Fibroblast of skin of abdomen (primary cell): ENCODE measurements at places on chromosomes 11 and 22.

DNA sequence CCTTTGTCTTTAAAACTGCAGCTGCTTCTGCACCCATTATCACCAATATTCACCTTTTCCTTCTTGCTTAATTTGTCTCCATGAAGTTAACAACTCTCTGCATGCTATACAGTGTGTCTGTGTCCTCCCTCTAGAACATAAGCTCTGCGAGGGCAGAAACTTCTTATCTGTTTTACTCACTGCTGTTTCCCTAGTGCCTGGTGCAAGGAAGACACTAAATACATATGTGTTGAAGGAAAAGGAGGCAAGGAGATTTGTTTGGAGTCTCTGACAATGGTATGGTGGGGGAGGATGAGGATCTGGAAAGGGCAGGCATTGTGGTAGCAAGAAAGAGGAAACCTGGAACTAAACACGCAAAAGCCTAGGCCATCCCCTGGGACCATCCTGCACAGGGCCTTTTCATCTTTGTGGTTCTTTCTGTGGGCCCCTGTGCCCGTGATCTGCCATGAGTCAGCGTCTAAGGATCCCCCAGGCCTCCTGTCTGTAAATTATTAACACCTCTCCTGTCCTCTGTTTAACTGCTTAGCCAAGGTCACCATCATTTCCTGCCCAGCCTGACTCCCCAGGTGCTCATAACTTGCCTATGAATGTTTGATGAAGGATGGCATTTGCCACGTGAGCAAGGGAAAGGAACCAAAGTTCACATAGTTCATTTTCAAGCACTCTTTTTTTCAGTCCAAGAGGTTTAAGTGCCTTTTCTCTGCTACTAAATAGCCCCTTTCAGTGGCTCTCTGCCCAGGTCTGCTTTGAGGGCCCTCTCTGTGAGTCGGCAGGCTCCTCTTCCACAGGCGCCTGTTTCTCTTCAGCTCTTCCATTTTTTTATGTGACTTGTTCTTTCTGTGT is 131.1 kb downstream of the RASSF10 start:
- DNase-seq = peak; percentile 92

GRCh38 chr11:50267851-50268250 is 235.2 kb downstream of the OR4C45 start:
- no peak for DNase-seq

DNA sequence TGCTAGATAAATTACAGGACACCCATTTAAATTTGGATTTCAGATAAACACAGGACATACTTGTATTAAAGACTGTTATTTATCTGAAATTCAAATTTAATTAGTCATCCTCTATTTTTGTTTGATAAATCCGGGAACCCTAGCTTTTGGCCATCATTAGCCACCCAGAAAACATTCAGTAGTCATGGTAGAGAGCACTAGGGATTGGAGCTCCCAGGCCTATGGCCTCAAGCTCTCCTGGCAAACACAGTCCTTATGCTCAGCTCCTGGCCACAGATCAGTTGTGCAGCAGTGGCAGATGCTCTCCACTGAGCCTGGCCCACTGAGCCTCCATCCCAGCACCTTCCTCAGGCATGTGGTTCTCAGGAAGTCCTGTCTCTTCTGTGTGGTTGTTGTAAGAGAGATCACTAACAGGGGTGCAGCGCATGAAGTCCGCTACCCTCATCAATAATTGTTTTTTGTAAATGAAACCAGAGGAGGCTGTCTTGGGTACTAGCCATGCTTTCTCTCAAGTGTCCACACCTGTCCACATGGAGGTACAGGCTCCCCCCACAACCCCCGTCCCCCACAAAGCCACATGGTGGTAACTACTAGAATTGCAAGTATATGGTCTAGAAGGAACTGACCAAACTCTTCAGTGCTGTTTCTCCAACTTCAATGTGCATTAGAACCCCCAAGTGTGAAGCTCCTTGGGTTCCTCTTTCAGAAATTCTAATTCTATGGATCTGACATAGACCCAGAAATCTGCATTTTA is 1.1 kb upstream of the IRAG1 start:
- DNase-seq = peak; percentile 23

- no peak for DNase-seq
Observed at GRCh38 chr22:31950226-31950625, 5.9 kb downstream of the YWHAH start.

GRCh38 chr11:48047616-48048015 is 67.3 kb downstream of the PTPRJ start:
- DNase-seq = peak; percentile 61

GRCh38 chr22:38422611-38423511 is 32.1 kb downstream of the KCNJ4 start:
- no peak for DNase-seq

DNA sequence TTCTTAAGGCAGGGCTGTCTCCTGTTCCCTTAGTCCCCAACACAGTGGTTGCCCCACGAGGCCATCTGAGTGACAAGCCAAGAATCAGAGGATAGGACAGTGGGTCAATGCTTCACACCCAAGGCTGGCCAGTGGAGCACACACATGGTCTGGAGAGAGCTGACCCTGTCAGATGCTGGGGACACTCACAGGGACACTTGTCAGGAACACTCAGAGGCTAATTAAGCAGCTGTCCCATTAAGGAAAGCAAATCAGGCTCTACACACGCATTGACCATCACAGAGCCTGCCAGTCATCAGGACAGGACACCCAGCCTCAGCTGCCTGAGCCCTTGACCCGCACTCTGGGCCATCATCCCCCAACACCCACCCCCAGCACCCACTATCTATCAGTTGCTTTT is 18.2 kb downstream of the GDPD5 start:
- DNase-seq = no peak

DNA sequence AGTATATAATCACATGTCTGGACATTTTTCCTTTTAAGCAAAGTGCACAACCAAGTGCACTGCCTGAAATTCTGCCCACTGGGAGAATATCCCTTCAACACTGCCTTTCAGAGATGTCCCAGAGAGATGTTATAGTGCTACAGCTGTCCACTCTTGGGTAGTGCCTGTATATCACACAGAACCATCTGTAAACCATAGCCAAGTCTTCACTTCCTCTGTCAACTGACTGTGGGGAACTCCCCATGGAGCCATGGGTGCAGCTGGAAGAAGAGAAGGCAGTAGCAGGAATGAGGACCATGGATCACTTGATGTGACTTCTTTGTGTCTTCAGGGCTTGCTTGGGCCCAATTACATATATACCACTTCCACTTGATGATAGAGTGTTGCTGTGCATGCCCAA is 44.6 kb upstream of the LIN7C start:
- no peak for DNase-seq

DNA sequence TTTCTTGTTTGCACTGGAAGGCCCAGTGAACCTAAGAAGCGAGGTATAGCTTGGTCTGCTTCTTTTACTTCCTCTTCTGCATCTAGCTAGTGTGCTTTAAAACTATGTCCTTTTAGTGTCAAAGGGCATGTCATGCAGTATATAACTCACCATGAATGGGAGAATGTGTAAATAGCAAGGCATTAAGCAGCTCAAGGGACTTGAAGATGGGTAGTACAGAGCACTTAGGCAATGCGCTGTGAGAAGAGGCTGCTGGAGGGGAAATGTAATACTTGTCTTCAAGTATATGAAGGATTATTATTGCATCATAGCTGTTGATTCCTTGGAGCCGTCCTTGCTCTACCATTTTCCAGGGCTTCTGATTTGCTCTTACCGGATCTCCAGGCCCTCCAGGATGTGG is 7.6 kb downstream of the MAML2 start:
- DNase-seq = no peak

DNA sequence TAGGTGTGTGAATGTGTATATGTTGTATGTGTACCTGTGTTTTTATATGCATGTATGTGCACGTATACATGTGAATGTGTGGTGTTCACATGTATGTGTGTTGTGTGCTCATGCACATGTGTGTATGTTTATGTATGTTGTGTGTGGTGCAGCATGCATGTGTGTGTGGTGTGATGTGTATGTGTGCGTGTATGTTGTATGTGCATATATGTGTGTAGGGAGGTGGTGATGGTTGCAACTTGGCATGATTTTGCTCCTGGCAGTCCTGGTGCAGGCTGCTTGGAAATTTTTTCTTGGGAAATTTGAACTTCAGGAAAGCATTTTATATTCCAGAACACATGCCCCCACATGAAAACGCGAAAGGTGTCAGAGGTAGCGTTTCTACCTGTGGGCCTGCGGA is 1177.8 kb downstream of the TBC1D22A start:
- no peak for DNase-seq

GRCh38 chr11:110454609-110455008 is 24.9 kb downstream of the FDX1 start:
- no peak for DNase-seq

DNA sequence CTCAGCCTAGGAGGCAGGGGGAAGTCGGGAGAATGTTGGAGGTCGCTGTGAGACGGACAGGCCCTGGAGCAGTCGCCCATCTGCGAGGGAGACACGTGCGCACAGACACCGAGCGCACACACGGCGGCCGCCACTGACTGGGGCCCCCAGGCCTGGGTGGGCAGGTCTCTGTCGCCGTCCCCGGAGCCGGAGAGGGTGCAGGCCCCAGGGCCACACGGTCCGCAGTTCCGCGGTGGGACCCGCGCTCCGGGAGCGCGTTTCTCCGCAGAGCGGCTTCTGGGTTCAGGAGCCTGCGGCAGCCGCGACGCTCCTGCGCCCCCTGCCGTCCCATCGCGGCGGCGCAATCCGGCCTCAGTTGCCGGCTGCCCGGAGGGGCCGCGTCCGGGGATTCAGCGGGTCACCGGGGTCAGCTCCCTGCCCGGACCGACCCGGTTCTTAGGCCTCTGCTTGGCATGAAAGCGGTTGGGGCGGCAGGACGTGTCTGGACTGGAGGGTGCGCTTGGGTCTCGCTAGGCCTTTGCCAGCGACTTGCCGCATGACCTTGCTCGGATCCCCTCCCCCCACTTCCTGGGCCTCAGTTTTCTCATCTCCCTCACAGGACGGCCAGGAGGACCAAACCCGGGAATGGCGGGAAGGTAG is 31.2 kb downstream of the PDE2A start:
- peak; percentile 27 for DNase-seq

GRCh38 chr11:62217191-62217748 is 8.8 kb downstream of the SCGB2A1 start:
- DNase-seq = no peak

- DNase-seq = no peak
Observed at GRCh38 chr11:64406221-64406946, 47.4 kb downstream of the RPS6KA4 start.

DNA sequence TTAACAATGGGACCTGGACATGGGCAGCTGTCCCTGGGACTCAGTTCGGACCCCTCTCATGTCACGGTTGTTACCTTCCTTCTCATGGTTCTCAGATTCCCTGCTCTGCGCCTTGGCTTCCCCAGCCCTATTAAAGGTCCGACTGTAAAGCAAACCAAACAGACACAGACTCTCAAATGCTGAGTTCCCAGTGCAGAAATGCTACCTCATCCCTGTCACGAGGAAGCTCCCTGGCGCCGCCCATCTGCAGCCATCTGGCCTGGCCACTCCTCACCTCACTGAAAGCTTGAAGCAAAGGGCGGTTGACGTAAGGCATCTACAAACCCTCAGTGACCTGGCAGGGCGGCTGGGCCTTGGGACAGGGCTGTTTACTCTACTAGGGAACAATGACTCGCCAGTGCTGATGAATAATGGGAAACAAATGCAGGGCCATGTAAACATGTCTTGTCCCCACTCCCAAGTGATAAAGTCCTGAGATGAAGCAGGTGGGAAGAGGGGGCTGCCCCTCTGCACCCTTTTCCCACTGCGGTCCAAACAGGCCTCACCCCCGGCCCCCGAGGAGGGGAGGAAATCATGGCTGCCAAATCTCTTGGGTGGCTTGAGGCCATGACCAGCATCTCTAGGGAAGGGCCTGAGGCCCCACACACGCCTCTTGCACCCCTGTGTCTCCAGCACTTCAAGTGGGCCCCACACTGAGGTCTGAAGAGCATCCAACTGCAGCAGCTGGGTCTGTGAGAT is 49.3 kb downstream of the SCUBE1 start:
- DNase-seq = no peak

GRCh38 chr22:18990355-18991137 is 54.5 kb upstream of the PRODH start:
- DNase-seq = no peak

DNA sequence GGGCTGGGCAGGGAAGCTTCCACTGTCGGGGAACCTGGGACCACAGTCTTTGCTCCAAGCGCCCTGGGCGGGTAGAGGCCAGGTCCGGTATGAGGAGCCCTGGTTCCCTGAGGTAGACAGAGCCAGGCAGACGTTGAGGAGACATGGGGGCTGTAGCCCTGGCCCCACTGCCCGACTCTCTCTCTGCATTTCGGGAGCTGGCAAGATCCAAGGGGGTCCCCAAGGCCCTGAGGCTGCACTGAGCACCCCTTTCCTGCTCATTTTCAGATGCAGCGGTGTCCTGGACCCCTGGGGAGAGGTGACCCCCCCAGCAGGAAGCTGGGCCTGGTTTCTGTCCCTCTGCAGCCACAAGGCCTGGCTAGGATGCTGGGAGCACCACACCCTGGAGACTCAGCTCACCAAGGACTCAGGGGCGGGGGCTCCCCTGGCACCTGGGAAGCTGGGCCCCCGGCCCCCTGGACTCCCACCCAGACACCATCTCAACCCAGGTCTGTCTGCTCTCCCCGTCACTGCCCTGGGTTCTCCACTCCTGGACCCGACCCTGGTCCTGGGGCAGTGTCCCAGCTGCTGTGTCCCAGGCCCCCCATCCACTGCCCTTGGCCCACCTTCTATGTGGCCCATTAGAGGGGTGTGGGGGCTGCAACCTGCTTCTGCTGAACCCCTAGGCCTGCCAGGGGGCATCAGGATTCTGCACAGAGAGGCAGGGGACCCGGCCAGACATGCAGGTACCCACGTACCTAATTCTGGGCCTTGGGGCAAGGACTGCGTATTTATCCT is 15.0 kb upstream of the MUC6 start:
- no peak for DNase-seq

DNA sequence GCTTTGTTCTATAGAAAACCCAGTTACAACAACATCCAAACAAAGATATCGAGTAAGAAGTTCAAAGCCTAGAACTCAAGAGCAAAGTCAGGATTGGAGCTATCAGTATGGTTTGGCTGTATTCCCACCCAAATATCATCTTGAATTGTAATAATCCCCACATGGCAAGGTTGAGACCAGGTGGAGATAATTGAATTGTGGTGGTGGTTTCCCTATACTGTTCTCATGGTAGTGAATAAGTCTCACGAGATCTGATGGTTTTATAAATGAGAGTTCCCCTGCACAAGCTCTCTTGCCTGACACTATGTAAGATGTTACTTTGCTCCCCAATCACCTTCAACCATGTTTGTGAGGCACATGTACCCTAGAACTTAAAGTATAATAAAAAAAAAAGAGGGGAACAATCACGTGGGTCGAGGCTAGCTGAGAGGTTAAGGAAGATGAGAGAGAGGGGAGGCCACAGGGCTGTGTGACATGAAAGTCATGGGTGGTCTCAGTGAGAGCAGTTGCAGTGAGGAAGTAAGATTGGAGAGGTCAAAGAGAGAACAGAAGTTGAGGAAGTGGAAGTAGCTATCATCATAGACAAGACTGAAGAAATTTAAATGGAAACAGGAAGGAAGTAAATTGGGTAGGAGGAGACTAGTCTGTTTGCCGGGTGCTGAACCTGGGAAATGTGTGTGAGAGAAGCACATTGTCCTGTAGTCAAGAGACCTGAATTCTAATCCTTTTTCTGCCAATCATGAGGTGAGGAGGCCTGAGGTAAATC is 80.1 kb upstream of the CD44 start:
- DNase-seq = no peak
